ENCODE measurements at places on chromosomes 3 and 15.

- peak; percentile 34 for DNase-seq
These were observed 22.4 kb upstream of the CELF6 start for GRCh38 chr15:72342385-72342784.

GRCh38 chr3:137171834-137172603 is 214.2 kb downstream of the IL20RB start:
- no peak for DNase-seq

DNA sequence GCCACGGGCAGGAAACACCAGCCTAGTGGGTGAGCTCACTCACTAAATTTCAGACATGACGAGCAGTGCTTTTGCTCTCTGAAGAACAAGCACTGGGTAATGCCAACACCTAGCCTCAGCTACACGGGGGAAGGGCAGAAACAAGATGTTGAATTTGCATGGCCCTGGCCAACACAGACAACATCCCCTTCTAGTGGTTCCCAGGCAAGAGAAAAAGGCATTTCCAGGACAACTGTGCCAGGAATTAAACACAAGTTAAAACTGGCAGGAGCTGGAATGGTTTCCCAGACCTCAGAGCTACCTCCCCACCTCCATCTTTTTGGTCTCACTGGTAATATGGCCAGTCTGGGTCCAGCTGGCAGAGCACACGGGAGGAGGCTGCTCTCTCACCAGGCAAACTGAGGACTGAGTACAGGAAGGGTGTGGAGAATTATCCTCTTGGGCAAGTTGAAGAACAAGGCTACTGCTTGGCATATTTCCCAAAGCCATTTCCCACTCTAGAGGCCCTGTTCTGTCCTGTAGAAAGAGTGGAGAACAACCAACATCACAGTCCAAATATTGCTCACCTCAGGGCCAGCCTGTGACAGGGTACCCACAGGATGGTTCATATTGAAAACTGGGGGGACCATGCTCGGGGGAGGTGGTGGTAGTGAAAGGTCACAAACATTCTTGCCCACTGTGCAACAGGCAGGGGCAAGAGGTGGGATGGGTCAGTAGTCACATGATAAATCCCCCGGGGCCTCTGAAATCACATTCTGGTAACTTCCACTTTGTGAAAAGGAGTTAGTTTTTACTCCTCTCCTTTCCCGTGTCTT is 26.5 kb downstream of the TSPAN3 start:
- DNase-seq = no peak

DNA sequence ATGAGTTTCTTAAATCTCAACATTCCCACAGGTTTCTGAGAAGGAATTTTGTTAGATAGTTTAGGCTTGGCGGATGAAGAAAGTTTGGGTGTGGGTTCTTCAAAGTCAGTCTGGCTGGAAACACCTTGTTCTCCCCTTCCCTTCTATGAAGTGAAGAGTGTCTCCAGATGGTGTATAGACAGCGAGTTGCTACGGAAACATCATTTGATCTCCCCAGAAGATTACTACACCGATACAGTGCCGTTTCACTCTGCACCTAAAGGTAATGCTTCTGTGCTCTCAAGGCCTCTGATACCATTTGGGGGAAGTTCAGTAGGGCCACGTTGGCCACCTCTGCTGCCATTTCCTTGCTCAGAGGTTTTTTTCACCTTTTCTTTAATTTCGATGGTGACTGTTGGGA is 20.6 kb downstream of the DLEC1 start:
- no peak for DNase-seq

DNA sequence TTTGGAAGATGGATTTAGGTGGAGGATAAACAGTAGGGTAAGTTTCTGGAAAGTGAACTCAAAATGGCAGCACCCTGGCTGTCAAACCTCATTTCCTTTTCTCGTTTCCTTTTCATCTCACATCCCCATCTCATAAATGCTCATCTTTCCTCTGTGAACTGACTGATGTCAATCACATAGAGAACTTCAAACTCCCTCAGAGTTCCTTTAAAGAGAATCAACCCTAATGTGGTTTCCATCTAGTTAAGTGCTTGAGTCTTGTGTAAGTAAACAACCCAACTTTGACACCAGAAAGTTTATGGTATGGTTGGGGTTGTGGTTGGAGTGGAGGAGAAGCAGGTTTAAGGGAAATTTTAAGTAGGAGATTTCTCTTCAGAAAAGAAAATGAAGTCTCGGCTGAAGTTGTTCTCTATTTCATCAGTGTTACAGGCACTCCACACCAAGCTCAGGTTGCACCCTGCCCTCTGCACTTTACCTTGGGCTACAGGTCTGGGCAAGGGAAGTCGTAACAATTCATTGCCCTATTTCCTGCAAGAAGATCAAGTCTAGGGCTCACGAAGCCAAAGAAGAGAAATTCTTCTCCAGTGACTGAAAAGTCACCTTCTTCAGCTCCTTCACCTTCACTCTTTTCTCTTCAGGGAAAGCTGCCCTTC is 34.4 kb upstream of the TNIK start:
- no peak for DNase-seq

DNA sequence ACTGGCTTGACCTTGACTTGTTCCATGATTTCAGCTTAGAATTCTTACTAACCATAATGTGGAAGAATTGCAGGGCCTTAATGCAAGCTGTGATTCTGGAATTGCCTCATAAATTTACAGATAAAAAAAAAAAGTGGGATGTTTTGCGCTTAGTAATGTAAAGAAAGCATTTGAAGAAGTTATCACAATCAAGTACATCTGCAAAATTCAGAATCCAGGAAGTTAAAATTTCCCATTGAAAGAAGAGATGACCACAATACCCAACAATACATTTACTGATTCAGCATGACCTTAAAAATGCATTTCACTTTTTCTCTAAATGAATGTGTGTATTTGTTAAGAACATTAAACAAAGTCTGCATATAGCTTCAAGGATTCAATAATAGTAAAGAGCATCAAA is 65.1 kb upstream of the CCNL1 start:
- no peak for DNase-seq

DNA sequence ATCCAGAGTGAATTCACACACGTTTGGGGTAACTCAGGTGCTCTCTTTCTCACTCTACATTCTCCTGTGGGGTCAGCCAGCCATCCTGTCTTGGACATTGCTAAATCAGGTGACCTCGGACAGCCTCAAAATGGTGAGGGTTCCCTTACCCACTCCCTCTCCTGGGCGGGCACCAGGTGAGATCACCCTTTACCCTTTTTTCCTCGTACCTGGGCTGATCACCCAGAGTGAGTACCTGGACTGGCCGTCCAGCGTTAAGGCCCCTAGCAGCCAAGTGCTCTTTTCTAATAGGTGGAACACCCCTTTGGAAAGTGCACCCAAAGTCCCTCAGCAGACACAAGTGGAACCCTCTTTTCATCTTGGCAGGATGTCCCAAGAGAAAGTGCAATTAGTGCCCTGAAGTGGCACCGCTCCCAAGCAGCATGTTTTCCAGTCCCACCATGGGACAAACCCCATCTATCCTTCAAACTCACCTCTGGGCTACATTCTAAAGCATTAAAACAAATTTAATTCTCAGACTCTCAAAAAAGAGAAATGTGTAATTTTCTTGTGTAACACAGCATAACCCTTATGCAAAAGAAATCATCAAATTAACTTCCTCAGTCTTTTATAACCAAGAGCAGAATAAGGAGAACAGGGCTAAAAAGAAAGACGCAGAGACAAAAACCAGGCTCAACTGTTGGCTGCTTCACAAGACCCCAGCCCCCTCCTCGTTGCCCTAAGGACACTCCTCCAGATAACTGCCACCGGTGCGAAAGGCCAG is 20.7 kb downstream of the TRANK1 start:
- DNase-seq = no peak

DNA sequence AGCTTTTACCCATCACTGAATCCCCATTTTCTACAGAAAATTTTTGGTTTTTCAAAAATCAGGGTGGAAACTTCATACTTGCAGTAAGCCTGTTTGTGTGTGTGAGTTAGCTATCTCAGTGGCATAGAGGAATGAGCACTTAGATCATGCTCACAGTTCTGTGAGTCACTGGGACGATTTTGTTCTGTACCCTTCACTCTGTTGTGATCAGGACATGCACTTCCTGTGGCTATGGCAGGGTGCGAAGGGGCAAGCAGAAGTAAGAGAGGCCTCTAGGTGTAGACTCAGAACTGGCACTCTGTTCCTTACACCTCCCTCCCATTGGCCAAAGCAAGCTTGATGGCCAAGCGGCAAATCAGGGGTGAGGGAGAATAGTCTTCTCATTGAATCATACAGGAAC is 11.6 kb downstream of the NIPA2 start:
- no peak for DNase-seq

- no peak for DNase-seq
These were observed 113.4 kb upstream of the LRRFIP2 start for GRCh38 chr3:37287776-37288175.

- DNase-seq = no peak
These were observed 125.0 kb downstream of the PLD1 start for GRCh38 chr3:171685116-171685895.

GRCh38 chr3:2334921-2335320 is 236.3 kb downstream of the CNTN4 start:
- DNase-seq = no peak

GRCh38 chr15:41055706-41056105 is 60.4 kb downstream of the INO80 start:
- DNase-seq = no peak

GRCh38 chr15:29969562-29970401 is 113.0 kb upstream of the GOLGA8J start:
- no peak for DNase-seq

DNA sequence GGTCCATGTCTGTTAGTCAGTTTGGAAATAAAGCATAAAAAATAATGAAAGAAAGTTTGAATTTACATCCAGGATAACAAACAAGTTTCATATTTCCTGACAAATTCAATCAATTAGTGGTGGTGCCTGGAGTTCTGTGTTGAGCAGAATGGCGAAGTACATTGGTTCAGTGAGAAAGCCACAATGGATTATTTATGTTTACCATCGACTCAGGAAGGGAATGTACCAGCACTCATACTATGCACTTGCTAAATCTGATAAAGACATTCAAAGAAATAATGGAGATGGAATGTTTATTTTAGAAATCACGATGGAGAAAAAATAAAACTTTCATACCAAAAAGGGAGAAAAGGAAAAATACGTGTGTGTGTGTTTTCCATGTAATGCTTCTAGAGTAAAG is 45.3 kb upstream of the MME start:
- DNase-seq = no peak

GRCh38 chr3:37310666-37311050 is 136.3 kb upstream of the LRRFIP2 start:
- DNase-seq = no peak

DNA sequence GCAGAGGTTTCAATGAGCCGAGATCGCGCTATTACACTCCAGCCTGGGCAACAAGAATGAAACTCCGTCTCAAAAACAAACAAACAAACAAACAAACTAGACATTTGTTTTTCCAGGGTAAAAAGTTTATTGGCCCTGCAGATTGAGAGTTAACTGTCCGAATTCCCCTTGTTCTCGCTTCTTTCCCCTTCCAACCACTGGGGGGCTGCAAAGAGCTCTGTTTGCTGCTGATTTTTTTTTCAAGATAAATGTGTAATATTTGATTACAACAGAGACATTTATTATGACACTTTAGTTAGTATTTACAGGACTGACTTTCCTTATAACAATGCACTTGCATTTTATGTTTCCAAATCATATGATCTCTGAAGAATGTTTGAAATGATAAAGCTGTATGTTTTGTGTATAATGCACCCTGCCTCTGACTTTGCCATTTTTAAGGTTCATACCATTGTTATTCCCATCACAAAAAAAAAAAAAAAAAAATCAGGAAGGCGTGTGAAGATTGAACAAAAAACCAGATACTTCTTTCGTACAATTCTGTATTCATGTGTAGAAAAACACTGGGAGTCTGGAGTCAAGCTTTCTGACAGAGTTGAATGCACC is 2.8 kb downstream of the CLSTN2 start:
- DNase-seq = peak; percentile 52

DNA sequence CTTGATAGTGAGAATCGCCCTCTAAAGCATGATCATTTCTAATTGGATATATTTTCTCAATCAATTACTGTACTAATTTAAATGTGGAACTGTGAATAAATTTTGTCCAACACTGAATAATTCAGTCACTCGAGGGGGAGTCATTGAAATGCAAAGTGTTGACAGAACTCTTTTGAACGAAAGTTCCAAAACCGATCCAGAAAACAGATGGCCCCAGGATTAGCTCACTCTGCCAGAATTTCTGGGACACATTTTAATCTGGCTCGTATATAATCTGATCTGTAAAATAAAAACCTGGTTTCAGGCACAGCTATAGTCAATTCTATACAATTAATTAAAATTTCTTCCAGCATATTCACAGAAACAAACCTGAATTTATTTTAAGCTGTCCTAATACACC is 580.4 kb downstream of the ROBO1 start:
- DNase-seq = no peak

DNA sequence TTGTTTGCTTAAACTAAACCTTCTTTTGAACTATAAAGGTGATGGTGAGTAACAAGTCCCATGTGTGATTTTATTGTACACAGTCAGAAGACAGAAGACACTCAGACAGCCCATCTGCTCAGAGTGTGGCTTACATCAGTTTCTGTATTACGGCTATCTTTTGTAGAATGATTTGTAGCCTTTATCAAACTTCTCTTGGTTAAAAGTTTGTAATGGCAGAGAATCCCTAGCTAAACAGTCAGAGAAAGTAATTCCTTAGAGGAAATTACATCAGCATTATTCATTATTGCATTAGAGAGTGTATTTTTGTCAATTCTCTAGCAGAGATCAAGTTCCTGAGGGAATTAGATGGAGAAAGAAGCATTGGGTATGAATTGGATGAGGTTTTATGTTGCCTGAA is 500.8 kb downstream of the CNTN4 start:
- DNase-seq = no peak

GRCh38 chr15:62985768-62986167 is 56.8 kb upstream of the TPM1 start:
- no peak for DNase-seq

- no peak for DNase-seq
These were observed 235.6 kb upstream of the COL8A1 start for GRCh38 chr3:99402755-99403154.

DNA sequence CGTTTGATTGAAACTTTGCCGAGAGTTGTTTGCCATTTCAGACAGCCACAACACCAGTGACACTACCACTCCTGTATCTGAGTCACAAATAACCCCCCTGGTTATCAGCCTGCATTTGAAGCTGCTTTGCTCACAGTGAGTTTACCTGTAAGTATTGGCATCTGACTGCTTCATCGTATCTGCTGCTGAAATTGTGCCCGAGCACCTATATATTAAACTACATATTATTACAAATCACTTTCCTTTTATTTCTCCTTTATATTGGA is 39.2 kb upstream of the SPSB4 start:
- no peak for DNase-seq

GRCh38 chr3:66237552-66237951 is 16.8 kb downstream of the SLC25A26 start:
- DNase-seq = no peak

- DNase-seq = no peak
These were observed 48.4 kb downstream of the CHAC1 start for GRCh38 chr15:41001524-41002214.

All from femur (tissue), 1 donor.